Endothelial cell (in vitro differentiated cells): ENCODE measurements at places on chromosomes 16 and 17.

- DNase-seq = no peak
These were observed 407.1 kb downstream of the WWOX start for GRCh38 chr16:78506367-78507193.

DNA sequence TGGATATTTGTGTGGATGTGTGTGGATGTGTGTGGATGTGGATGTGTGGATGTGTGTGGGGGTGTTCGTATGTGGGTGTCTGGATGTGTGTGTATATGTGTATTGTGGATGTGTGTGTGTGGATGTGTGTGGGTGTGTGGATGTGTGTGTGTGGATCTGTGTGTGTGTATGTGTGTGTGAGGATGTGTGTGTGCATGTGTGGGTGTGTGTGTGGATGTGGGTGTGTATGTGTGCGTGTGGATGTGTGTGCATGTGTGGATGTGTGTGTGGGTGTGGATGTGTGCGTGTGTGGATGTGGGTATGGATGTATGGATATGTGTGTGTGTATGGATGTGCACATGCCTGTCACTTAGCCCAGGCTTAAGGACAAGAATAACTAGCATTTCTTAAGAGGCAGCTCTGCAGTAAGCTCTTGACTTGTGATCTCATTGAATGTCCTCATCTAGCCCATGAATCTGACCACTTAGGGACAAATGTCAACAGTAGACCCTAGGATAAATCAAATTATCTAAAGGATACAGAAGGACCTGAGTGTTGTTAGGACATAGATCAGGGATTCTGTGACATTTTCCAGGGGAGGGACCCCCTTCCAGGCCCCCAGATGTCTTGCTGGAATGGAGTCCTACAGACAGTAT lies 83.5 kb downstream of the BMERB1 start:
- no peak for DNase-seq

GRCh38 chr16:69166221-69166833 lies 20.6 kb upstream of the SNTB2 start:
- no peak for DNase-seq

- DNase-seq = no peak
These were observed 78.4 kb downstream of the SYCE1L start for GRCh38 chr16:77277571-77277970.

DNA sequence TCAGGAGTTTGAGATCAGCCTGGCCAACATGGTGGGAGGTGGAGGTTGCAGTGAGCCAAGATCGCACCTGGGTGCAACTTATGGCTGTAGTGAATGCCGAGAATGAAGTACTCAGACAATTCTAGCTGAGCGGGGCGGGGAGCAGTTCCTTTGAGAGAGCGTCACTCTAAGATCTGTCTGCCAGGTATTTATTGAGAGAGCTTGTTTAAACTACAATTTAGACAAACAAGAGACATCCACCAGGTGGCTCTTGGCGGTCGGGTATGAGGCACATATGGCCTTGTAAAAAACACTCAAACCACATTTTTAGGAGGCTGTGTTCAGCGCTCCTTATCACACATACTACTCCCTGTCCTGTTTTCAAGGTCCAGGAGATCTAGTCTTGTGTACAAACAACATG lies 40.6 kb upstream of the CDH1 start:
- no peak for DNase-seq
